ENCODE measurements at places on chromosomes 13 and 19. TPM values are rescaled to one million over a fixed set of nuclear protein-coding genes. Genes with fewer than 3 reads are reported as not detected.
A peak's percentile ranks its signal among the peaks of the same experiment; 100 is the strongest.

Gene CD37
- 419 TPM for total RNA-seq

- no peaks in the 10 kb centered on the region for H3K4me1 ChIP-seq
- DNase-seq, result no peak
- H3K36me3 ChIP-seq, result no peaks in the 10 kb centered on the region
- H3K4me3 ChIP-seq, result no peak overlapping the region
- H3K27me3 ChIP-seq, result no peaks in the 10 kb centered on the region
Observed at GRCh38 chr13:20332361-20333096, 100.4 kb upstream of the GJB6 start.

Gene ALOX5AP
- 268 TPM for total RNA-seq

GRCh38 chr13:44402899-44403445 is 29.3 kb downstream of the SERP2 start:
- no peak overlapping the region for H3K27ac ChIP-seq
- no peak overlapping the region for H3K4me3 ChIP-seq
- no peaks in the 10 kb centered on the region for H3K27me3 ChIP-seq
- no peaks in the 10 kb centered on the region for H3K36me3 ChIP-seq
- DNase-seq, result peak; percentile 23

GRCh38 chr19:37654629-37655300 is 500 bp downstream of the ZFP30 start:
- peak overlapping the region; percentile 89 for H3K27ac ChIP-seq
- H3K4me1 ChIP-seq, result peaks cover 17% of the 10 kb centered on the region
- peak overlapping the region; percentile 76 for H3K4me3 ChIP-seq

- no peak overlapping the region for H3K4me3 ChIP-seq
- no peaks in the 10 kb centered on the region for H3K4me1 ChIP-seq
- H3K27ac ChIP-seq, result no peak overlapping the region
- DNase-seq, result no peak
Observed at GRCh38 chr13:69935043-69935442, 172.6 kb upstream of the ATXN8OS start.

- peaks cover 100% of the 10 kb centered on the region for H3K4me1 ChIP-seq
- H3K4me3 ChIP-seq, result peak within 1 kb of the TSS; percentile 44
- H3K27ac ChIP-seq, result peak within 1 kb of the TSS; percentile 20
- peak; percentile 77 for DNase-seq
- peaks cover 76% of the 10 kb centered on the region for H3K27me3 ChIP-seq
- peaks cover 13% of the 10 kb centered on the region for H3K36me3 ChIP-seq
Observed at GRCh38 chr19:10289836-10290356, at the start of gene ICAM5. Gene ICAM5 (plus strand): TSS chr19:10289952. CDS start chr19:10290044, 92 bp downstream.

DNA sequence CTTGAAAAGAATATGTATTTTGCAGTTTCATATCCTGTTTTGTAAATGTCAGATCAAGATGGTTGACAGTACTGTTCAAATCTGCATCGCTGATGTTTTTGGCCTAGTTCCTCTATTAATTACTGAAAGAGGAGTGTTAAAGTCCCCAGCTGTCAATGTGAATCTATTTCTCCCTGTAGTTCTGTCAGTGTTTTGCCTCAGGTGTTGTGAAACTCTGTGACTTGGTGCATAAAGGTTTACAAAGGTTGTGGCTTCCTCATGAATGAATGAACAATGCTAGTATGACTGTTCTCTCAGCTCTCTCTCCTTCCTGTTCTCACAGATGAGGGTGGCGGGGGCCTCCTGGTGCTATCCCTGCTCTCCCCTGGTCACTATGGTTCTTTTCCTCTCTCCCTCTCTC is 142.4 kb downstream of the MYCBP2 start:
- peaks cover 17% of the 10 kb centered on the region for H3K4me1 ChIP-seq
- DNase-seq, result peak; percentile 74
- H3K4me3 ChIP-seq, result no peak overlapping the region
- H3K27ac ChIP-seq, result peak overlapping the region; percentile 54
